ENCODE measurements at places on chromosomes 3 and 15.

DNA sequence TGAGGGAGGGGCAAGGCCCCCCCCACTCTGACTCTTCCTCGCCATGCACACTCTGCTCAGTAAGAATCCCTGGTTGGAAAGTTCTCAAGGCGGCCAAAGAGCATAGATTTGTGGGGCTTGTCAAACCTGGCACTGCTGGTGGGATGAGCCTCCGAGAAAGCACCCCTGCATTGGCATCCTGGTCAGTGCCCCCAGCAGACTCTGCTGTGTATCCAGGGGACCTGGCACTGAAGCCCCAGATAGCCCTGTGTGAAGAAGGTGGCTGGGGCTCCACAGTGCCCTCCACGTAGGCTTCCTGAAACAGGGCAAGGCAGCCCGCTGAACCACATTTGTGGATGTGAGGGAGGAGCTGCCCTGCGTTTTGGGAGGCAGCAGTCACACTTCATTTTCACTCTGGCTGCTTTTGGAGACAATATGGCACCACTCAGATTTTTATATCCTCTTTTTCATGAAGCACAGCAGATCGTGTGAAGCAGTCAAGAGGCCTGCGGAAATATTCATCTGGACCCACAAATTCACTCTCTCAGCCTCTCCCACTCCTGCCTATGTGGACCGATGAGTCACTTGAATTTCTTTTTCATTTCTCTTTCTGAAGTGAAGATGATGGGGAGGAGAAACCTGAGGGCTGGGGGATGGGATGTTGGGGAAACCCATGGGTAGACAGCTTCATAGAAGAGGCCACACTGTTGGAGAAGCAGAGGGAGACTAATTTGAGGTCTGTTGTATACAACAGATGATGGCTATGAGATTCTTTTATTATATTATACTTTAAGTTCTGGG, 88.7 kb upstream of the BCL6 start:
- DNase-seq, result no peak

DNA sequence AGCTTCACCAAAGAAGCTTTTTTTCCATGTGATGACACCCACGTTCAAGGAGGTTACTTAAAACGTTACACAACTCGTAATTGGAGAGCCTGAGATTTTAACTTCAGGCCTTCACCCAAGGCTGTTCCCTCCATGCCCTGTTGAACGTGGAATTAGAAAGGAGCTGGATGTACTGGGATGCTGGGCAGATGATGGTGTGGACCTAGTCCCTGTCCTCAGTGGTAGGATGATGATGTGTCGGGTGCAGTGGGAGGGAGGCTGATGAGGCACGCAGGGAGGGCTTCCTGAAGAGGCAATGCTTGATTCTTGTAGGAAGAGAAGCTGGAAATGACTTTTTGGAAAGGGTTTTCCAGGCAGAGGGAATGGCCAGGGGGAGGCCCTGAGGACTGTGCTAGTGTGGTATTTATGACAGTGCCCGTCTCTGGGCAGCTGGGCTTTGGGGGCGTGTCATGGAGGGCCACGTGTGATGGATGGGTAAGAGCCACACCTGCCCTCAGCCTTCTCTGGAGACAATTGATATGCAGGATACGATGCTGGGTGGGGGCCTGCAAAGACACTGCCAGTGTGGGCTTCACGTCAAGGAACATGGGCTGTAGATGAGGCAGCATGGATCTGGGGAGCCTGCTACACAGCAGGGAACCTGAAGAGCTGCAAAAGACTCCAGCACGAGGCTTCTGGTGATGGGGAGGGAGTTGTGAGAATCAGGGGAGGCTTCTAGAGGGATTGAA, 15.3 kb downstream of the SYNM start:
- no peak for DNase-seq

DNA sequence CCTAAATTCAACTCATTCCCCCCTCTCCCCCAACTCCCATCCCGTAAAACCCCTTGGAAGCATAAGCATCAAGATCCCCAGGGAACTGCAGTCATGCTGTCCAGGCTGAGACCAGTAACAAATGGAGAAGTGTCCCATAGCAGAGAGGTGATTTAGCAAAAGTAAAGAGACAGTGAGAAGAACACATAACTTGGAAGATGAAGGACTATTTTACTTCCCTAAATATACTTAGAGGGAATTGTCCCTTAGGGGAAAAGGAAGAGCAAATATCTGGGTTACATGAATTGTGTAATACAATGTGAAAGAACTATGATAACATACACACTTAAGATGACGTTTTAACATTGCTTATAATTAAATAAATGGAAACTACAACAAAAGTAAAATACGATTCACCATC, 61.6 kb upstream of the LRRFIP2 start:
- DNase-seq, result no peak

DNA sequence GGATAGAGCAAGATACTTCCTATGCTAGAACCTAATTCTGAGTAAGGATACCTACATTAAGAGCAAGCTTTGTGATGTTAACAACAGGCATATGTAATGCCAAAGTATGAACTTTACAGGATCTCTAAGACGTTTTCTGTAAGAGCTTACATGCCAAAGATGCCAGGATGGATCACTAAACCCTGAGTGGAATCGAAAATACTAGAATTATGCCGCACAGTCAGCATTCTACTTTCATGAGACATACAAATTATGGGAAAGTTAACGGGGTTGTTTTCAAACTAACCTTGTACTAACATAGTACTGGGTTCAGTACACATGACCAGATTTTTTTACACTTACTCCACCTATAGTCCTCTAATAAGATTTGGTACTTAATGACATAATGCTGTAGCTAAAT, 55.1 kb downstream of the AAGAB start:
- no peak for DNase-seq

DNA sequence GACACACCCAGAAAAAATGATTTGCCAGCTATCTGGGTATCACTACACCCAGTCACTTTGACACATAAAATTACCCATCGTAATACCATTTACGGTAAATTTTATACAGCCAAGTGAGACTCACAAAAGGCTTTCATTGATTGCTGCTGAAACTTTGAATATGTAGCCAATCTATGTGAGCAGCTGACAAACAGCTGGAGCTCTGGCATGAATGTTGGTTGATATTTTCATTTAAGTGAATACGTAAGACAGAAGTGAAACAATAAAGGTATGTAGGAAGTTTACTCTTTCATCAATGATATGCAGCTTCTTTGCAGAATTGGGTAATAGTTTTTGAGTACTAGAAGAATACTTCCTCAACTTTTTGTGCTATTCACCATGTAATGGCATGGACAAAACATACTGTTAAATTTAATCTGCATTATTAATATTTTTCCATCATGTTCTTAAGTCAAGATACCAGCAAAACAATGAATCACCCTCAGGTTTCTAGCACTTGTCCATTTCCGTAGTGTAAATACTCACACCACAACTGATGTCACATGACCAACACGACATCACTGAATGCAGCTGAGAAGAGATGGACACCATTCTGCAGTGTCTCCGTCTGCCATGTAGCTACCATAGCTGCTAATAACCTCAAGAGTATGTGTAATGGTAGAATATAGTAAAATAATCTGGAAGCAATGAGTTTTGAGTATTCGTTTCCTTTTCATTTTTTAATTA, 205.9 kb upstream of the HES1 start:
- no peak for DNase-seq

DNA sequence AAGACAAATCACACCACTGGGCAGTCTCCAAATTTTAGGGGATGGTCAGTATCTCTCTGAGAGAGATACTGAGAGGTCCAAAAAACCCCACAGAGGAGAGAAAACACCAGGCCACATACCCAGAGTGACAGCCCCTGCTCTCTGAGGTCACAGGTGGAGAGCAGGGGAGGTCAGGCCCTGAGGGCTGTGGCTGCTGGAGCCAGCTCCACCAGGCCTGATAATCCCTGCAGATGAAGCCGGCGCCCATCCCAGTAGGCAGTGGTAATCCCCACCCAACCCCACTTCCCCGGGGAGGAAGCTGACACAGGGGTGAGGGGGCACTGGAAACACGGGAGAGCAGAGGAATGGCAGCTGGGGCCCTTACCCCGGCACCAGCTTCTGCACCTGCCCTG, 31.2 kb upstream of the SRP14 start:
- DNase-seq, result peak; percentile 54

- DNase-seq, result no peak
Measured at GRCh38 chr15:90838139-90838538, 30.2 kb upstream of the FURIN start.

DNA sequence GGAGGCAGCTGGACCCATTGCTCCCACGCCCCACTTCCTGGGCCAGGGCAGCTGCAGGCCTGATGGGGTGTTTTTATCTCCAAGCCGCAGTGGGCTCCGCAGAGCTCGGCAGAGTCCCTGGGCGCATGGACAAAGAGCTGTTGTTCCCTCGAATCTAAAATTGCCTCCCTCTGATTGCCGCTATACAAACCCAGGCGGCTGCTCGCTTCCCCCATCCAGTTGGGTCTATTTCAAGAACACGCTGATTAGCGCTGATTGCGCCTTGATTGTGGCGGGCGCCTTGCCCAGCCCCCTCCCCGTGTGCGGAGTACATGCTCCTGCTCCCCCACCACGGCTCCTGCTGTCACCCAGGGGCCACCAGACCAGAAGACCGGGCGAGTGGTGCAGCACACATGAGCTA, 43.4 kb upstream of the SLC6A1 start:
- DNase-seq, result no peak

DNA sequence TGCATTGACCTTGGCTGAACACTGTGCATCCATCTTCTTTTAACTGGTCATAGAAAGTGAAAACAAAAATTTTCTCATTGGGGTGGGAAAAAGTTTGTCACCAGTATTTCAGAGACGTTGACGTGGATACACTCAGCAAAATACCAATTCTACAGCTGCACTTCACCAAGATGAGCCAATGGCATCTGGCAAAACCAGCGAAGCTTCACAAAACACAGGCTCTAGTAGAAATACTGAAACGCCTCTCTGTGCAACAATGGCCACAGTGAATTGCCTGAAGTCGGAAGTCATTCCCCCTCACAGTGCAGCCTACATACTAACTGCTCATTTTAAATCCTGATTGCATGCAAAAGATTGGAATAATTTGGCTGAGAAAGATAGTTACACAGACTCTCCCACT, 17.0 kb downstream of the PCYT1A start:
- DNase-seq, result no peak

DNA sequence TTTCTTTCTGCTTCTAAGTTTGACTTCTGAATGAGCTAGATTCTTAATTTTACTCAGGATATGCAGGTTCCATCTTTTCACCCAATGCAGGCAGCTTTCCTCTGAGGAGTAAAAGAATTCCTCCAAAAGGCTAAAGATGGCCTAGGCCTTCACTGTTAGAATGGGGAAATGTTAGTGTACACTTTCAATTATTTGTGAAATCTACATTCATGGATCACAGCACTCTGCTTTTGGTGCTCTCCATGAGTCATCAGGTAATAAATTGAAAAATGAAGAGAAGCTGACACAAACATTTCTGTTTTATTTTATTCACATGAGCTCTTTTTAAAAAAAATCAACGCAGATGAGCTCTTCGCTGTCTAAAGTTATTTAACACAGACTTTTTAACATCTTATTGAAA, 502.5 kb upstream of the GOLIM4 start:
- no peak for DNase-seq

DNA sequence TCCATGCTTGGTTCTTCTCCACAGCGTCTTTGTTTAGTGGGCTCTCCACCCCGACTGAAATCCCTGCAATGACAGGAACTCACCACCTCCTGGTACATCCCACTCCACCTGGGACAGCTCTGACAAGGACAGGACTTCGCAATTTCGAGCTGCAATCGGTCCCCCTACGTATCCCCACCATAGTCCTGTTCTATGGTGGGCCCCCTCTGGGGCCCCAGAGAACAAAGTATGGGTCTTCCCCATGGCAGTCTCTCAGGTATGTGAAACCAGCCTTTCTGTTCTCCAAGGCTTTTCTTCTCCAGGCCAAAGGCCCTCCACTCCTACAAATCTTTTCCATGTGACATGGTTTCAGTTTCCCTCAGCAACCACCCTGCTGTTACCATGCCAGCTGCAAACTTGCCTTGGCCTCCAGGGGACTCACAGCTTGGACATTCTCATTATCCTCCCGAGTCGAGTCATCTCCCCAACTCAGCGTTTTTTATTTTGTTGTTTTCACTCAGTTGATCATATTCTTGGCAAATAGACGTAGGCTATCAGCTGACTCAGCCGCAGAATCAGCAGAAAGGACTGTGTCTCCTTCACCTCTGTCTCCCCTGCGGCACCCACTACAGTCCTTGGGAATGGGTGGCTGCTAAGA, 233.3 kb downstream of the OPA1 start:
- peak; percentile 17 for DNase-seq

DNA sequence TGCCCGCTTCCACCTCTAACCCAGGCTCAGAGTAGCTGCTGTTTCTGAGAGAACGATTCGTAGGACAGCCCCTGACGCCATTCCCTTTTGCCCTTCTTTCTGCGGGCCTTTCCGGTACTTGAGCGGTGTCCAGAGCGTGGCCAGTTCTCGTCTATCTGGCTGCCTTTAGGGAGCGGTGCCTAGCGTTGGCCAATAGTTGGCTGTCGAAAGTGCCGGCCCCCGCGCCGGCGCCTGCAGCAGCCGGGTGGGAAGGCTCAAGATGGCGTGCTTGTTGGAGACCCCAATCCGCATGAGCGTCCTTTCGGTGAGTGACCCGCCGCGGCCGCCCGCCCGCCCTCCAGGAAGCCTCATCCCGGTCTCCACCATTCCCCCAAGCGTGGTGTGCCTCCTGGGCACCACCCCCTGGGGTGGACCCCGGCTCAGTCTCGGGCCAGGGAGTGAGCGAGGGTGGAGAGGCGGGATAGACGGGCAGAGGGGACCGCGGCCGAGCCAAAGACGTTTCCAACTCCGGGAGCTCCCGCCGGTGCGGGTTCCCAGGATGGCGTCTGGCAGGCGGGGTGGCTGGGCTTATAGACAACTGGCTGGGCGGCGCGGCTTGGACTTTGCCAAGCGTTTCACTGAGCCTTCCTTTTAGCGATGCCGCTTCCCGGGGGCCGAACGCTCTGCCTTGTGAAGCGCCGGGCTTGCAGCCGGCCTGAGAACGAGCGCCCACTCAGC, at the start of gene ARMC8:
ARMC8 (plus strand) TSS at position 6 of the 717 bp plus-strand sequence; CDS start at position 260, 254 bp downstream.
- DNase-seq, result peak; percentile 86

GRCh38 chr3:179972881-179973423, 63.8 kb downstream of the PEX5L start:
- peak; percentile 27 for DNase-seq

DNA sequence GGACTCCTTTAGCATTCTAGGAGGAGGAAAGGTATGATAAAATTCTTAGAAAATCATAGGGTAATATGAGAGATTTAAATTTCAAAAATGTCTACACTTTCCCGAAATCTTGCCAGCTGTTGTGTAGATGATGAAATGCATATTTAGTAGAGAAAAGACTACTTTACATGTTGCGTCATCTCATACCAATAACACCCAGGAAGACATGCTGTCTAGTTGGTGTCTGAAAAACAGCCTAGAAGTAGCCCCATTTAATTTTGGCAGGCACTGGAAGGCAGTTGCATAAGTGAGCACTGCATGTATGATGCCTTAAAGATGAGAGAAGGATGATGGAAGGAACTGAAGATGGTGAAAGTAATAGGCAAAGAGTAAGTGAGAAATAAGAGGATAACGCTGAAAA, 310.5 kb upstream of the TPM1 start:
- no peak for DNase-seq

DNA sequence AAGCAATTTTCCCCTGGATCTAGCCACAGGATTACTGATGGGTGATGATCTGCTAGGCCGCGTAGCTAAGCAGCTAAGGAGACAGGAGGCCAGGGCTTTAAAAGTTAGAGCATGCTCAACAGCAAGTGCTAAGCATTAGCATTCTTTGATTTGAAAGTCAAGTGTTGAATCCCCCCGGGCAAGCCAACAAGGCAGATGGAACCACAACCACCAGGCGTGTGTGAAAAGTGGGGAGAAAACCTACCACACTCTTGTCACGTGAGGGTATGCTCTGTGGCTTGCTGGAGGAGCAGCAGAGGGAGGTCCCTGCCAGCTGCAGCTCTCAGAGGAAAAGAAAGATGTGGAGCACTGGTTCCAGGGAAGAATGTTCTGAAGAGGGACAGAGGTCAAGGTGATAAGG, 20.9 kb downstream of the SLC51A start:
- DNase-seq, result no peak
